ENCODE measurements at places on chromosomes 3 and 15. TPM values are rescaled to one million over a fixed set of nuclear protein-coding genes. Genes with fewer than 3 reads are reported as not detected.

Gene SI
- polyA plus RNA-seq, result not detected

Gene GHSR
- not detected for polyA plus RNA-seq

DNA sequence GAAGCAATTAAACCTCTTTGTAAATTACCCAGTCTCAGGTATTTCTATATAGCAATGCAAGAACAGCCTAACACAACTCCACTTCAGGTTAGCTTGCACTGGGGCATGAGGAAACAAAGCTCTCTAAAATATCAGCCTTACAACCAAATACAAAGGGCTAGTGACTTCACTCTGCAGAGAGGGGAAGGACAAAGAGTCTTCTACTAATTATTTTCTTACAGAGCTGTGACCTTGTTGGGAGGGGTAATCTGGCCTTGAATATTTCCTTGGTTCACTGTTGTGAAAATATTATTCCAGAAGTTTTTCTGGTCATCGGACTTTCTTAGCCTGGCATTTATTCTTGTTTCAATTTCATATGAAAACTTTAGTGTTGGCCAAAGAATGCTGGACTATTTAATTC lies 334.4 kb upstream of the CTNNB1 start:
- no peak for DNase-seq

GRCh38 chr3:66483006-66483405 lies 17.8 kb downstream of the LRIG1 start:
- DNase-seq, result no peak

- no peak for DNase-seq
These were observed 291.0 kb downstream of the CLSTN2 start for GRCh38 chr3:140225996-140226395.
